Foreskin fibroblast (primary cell): ENCODE measurements at places on chromosomes 12 and 14.

- no peak for DNase-seq
Measured at GRCh38 chr14:90574188-90575131, 177.6 kb downstream of the CALM1 start.

DNA sequence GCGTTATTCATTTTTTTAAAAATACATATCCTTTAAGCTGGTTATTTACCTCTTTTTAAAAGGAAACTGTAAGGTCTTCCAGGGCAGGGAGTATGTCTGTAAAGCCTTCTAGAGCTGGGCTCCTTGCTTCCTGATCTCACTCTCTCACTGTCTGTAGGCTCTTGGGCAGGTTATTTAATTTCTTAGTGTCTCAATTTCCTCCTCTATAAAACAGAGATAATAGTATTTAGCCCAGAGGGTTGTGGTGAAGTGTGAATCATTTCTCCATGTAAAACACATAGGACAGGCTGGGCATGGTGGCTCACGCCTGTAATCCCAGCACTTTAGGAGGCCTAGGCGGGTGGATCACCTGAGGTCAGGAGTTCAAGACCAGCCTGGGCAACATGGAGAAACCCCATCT, 25.9 kb upstream of the LTA4H start:
- no peak for DNase-seq

DNA sequence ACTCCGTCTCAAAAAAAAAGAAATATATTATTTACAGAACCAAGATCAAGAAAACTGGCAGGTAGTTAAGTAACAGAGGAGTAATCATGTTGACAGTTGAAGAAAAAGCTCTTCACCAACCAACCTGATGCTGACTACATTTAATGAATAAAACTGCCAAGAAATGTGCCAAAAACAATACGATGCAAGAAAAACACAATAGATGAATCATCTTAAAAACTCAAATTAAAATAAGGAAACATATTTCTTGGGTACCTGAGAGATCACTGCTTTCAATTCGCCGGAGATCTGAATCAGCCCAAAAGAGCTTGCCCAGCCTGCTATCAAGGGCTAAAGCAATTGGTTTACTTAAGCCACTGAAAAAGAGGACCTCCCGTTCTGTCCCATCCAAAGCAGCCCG, 76.4 kb downstream of the BCL2L14 start:
- DNase-seq: no peak

- DNase-seq: no peak
Measured at GRCh38 chr14:74474376-74474775, 18.7 kb downstream of the NPC2 start.

- DNase-seq: no peak
Measured at GRCh38 chr12:48451372-48451771, 21.0 kb upstream of the ANP32D start.

GRCh38 chr14:88682495-88683114, 110.1 kb downstream of the EML5 start:
- no peak for DNase-seq

GRCh38 chr14:77059276-77059915, 30.9 kb upstream of the IRF2BPL start:
- DNase-seq: peak; percentile 95

GRCh38 chr12:109888179-109889020, 8.1 kb upstream of the GLTP start:
- DNase-seq: peak; percentile 97

DNA sequence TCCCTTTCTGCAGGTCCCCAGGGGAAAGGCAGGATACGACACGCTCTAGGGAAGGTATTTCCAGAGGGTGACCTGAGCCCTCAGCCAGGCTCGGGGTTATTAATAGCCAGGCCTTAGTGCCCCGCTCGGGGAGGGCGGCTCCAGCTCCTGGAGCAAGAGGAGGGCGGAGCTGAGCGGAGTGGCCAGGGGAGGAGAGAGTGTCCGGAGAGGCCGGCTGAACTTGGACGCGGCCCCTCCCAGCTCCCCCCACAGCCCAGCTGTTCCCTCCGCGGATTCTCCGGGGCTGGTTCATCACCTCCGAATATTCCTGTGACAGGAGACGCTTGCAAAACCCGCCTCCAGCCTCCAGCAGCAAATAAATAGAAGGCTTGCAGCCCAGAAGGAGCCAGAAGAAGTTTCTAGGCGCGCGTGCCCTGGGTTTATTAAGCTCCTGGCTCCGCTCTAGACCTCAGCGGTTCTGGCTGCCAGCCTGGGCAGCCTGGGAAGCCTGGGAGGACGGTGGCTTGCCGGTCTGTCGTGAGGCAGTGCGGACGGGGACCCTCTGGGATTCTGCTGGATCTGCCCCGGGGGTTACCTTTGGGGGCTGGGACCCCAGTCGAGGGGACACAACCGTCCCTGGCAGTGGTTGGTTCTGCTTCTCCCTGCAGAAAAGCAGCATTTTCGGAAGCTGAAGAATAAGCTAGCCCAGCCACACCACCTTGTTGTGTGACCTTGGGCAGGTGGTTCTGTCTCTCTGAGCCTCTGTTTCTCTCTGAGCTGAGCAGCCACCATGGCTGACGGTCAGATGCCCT, at the start of gene HSPB8:
HSPB8 (plus strand) TSS at position 388 of the 791 bp plus-strand sequence; CDS start at position 770, 382 bp downstream.
- peak; percentile 65 for DNase-seq

DNA sequence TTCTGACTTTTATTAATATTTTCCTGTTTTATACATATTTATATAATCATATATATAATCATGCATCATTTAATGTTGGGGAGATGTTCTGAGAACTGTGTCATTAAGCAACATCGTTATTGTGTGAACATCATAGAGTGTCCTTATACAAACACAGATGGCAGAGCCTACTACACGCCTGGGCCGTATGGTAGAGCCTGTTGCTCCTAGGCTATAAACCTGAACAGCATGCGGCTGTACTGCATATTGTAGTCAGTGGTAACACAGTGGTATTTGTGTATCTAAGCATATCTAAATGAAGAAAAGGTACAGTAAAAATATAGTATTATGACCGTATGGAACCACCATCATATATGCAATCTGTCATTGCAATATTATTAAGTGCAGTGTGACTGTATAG, 44.7 kb upstream of the BCL7A start:
- no peak for DNase-seq

DNA sequence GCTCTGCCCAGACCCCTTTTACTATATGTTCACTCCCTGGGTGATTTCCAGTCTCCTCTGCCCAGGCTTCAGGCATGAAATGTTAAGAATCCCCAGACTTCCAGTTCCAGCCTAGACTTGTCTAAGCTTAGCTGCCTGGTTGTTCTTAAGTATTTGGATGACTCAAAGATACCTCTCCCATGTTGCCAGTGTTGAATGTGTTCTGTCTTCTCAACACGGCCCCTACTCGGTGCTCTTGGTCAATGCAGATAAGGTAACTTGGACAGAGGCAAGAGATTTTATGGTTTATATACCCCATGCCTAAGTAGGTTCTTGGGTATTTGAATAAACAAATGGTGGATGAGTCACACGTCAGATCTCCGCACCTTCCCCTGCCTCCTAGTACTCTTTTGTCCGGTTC, 13.6 kb downstream of the PIWIL1 start:
- no peak for DNase-seq

DNA sequence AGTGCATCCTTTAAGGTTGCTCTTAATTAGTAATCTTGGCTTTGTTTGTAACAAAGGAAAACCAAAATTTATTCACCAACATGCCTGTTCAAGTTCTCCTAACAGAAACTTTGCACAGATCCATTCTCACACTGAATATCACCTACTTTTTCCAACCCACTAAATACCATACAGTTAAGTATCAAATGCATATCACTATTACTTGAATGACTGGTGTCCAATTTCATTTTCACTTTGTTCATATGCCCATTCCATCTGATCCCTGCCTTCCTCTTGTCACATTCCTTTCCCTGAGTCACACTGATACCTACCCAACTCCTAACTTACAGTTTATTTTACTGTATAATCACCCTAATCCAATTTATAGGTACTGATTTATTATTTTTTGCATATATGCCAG, 286.4 kb downstream of the NELL2 start:
- DNase-seq: no peak
